ENCODE measurements at places on chromosomes 13 and 19. TPM values are rescaled to one million over a fixed set of nuclear protein-coding genes. Genes with fewer than 3 reads are reported as not detected.

FAM124A gene
- not detected for total RNA-seq

GARIN5A gene
- not detected for total RNA-seq

COX7A1 gene
- not detected for total RNA-seq

U2AF2 gene
- 284 TPM for total RNA-seq

ZNF850 gene
- 4.6 TPM for total RNA-seq

IZUMO4 gene
- 18.7 TPM for total RNA-seq

MBD3L2 gene
- not detected for total RNA-seq

PLIN5 gene
- total RNA-seq = 2.3 TPM

PNMA8B gene
- total RNA-seq = 1.2 TPM

SLC1A6 gene
- total RNA-seq = not detected

PHLDB3 gene
- total RNA-seq = 48.6 TPM

ZNF534 gene
- total RNA-seq = not detected

PVR gene
- 3.7 TPM for total RNA-seq

STOML3 gene
- not detected for total RNA-seq

WASF3 gene
- total RNA-seq = 0.16 TPM

CBLC gene
- not detected for total RNA-seq

Data from naive thymus-derived CD8-positive, alpha-beta T cell (primary cell).